ENCODE measurements at places on chromosomes 1 and 21.
A peak's percentile ranks its signal among the peaks of the same experiment; 100 is the strongest.

DNA sequence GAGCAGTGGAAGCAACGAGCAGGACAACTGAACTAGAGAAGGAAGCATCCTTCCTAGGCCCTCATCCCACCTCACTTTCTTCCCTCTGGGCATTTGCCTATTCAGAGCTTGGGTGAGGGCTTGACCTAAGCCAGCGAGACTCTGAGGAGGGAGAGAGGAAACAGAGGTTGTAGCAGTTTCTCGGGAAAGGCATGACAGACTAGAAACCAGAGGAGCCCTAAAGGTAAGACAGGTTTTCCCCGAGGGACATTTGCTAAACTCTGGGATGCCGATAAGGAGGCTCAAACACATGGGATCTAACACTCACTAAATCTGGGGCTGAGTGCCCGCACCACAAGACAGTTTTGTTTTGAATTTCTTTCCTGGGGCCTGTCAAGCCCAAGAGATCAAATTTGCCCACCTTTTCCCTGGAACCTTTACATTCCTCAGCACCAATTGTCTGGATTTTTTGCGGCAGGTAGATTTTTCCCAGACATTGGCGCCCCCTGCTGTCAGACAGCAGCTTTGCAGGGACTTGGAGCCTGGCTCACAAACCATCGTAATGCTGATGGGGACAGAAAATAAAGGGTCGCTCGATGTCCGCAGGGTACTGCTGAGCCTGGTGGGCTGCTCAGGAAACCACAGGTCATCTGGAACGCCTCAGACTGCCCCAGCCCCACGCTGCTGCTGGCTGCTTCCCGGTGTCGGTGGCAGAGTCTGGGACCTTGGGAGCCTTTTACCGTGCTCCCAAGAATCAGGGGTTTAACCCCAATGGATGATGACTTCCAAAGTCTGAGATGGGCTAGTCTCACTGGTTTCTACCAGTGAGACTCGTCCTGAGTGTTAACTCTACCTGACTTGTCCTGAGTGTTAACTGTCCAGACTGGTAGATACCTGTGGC, 23.4 kb upstream of the TSPAN2 start:
- DNase-seq, result peak; percentile 17

DNA sequence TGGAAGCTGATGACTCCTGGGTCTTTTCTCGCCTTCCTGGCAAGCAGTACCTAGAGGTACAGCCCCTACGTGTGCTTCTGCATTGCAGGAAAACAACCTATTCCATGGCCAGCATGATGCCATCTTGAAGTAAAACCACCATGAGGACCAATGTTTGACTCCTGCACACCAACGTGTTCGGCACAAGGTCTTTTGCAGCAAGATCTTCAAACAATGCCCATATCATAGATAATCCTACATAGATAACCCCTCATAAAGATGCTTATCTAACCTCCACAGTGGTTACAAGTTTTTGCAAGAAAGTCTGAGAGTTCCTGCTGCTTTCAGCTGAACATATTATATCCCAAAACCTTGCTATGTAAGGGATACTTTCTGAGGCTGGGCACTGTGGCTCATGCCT, 141.1 kb upstream of the MAP1LC3C start:
- no peak for DNase-seq

GRCh38 chr1:104989012-104989411, 1239.3 kb downstream of the AMY1C start:
- DNase-seq, result no peak

DNA sequence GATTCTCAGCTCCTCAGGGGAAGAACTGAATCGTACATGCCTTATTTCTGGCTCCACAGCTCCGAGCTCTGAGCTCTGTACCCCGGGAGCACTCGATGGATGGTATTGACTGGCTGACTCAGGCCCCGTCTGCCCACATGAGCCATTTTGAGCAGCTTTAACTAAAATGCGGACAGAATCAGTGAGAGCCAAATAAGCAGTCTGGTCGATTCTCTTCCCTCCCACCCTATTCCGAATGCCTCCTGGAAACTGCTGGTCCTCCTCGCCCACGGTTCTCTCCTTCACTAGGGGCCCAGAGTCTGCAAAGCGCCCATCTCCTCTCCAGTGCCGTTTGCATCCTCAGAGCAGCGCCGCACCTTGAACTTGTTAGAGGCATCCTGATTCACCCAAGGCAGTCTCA, 125.9 kb upstream of the IRF2BP2 start:
- no peak for DNase-seq

DNA sequence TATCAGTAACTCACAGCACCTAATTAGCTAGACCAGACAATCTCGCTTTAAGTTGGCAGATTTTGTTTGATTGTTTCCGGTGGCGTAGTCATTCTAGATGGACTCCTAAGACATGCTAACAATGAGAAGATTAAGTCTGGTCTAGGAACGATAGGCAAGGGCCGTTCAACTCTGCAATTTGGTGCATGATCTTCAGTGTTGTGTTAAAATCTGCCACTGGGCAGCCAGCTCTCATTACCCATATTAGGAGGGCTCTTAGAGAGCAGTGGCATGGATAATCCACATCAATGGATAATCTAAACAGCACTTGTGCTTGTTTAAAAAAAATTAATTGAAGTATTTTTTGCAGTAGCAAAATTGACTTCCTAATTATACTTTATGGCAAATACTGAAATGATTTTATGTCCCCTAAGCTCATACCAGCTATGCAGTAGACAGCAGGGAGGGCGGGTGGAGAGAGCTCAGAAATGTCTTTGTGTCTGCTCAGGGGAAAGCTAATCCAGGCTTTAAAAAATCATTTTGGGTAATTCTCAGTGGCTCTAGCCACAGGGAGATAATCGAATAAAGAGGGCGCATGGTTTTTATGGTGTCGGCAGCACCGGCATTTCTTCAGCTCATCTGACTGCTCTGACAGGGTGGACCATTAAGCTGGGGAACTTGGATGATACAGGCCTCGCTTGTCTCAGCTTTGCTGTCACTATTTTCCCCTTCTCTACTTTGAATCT, 48.5 kb upstream of the IKBKE start:
- no peak for DNase-seq

DNA sequence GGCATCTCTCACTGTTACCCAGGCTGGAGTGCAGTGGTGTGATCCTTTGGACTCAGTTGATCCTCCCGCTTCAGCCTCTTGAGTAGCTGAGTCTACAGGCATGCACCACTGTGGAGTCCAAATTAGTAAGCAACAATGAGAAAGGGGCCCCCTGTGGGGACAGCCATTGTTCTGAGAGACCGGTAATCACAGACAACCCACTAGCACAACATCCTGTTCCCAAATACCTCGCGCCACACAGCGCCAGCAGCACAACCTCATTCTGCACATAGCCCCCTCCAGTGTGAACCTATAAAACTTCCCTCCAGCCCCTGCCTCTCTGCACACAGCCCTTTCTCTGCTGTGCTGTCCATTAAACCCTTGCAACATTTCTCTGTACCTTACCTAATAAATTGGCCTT, 226.4 kb downstream of the DYRK1A start:
- no peak for DNase-seq

GRCh38 chr21:42556960-42557359, 43.3 kb downstream of the SLC37A1 start:
- DNase-seq, result no peak

- DNase-seq, result no peak
These were observed 57.6 kb upstream of the RC3H1 start for GRCh38 chr1:174079796-174080195.

DNA sequence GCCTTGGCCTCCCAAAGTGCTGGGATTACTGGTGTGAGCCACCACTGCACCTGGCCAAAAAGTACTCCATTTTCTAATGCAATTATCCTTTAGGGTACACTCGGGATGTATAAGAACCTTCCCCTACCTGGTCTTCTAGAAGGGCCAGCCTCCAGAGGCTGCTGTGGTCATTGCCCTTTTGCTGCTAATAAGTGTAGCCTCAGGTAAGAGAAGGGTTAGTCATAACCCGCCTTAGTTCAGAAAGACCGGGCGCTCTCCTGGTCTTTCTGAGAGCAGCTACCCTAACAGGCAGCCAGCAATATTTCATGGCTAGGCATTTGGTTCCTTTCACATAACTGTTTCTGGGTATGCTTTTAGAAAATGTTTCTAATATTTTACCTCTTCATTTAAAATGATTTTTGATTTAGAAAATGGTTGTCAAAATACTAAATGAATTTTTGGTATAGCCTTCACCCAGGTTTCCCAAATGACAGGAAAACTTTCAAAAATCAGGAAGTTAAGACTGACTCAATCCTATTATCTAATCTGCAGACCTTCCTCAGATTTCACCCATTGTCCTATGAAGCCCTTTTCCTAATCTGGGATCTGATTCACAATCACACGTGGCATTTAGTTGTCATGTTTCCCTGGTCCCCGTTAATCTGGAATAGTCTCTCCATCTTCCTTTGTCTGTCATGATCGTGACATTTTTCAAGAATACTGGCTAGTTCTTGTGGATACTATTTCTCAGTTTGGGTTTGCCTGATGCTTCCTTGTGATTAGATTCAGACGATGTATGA, 479.0 kb downstream of the SIPA1L2 start:
- no peak for DNase-seq

DNA sequence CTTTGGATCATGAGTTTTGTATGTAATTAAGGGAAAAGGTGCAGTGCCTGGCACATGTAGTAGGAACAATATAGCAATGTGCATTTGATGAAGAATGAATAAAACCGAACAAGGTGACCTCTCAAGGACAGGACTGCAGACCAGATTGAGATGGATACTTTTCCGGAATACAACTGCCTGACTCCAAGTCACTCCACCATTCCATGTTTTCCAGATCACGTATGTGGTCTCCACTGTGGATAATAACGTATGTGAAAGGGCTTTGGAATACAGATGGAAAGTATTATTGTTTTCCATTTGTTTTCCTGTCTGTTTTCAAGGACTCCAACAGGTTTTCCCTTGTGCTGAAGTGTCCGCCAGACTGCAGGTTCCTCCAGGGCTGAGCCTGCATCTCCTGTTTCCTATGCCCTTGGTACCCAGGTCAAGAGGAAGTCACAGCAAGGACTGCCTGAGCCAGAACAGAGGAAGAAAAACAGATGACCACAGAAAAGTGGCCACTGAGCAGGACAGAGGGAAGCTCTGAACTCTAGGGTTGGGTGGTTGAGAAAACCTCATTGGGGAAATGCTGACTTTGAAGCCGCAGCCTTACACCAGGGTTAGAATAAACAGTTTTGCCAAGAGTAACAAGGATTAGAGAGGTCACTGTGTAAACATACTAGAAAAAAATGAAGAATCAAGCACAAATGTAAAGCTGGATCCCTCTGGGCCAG, 4.0 kb downstream of the CFAP45 start:
- no peak for DNase-seq

DNA sequence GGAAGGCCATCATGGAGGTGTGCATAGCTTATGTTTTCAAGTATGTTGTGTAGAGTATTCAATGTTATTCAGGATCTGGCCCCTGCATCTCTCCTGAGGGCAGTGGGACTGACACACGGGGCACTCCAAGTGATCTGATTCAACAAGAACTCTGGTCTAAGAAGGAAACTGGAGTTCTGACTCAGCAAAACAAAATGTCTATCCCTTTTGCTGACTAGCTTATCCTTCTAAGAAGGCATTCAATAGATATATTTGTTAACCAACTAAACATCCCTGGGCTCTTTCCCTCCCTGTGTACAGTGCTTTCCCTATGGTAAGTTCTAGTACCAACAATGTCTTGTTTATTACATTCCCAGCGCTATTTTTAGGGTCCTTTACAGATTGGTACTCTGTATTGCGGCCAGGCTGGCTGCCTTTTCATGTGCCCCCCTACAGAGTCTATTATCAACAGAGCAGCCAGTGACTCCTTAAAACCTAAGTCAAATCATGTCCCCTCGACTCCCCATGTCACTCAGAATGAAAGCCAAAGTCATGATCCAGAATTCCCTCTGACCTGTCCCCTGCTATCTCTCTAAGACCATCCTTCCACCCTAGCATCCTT, 304.9 kb downstream of the KCNH1 start:
- DNase-seq, result no peak

GRCh38 chr1:55716151-55716550, 501.0 kb upstream of the USP24 start:
- no peak for DNase-seq

- no peak for DNase-seq
These were observed 30.0 kb downstream of the ZNHIT6 start for GRCh38 chr1:85678193-85678592.

DNA sequence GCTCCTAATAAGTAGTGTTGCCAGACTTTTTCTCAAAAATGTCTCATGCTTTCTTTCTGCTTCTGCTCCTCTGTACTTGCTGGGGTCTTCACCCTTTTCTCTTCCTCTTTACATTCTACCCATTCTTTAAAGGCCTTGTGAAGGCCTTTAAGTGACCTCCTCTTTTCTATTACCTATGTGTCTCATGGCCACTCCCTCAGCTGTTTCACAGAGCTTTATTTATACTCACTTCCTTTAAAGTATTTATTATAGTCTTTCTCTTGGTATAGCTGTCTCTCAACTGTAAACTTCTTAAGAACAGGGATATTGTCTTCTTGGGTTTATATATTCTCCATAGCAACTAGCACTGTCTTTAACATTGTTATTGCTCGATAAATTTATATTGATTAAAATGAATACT, 792 bp downstream of the GOLPH3L start:
- no peak for DNase-seq

DNA sequence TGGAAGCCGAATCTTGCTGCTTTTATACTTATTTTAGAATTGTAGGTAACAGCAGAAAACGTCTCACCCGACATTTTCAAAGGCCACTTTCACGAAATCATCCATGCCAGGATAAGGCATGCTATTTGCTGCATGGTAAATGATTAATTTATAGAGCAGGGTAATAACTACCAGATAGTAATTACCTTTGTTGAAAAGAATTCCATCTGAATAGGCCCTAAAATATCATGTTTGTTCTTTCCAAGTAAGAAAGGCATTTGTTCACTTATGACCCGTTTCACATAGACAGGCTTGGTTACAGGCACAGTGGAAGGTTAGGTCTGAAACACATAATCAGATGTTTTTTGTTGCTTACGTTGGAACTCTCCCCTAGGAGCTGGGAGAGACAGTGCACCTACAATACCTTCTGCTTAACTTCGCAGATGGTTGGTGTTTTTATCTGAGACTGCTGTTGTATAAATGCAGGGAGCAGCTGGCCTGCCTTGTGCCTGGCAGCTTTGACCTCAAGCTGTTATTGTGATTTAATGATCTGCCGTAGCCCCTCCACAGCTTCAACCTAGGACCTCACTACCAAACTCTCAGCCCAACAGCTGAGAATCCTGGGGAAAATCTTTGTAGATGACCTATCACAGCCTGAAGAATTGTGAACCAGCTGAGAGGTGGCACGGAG, 1.6 kb downstream of the SLC44A3 start:
- no peak for DNase-seq

DNA sequence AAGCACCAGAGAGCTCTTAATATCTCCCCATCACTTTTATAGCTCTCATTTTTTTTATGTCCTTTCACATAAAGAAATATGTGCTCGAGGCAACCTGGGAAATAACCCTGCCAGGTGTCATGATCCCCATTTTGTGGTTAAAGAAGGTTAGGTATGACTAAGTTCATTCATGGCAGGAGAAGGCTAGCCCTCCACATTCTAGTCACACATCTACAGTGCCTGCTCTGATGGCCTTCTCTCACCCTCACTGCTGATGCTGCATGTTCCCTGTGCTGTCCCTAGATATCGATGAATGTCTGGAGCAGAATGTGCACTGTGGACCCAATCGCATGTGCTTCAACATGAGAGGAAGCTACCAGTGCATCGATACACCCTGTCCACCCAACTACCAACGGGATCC, 187.5 kb downstream of the TPR start:
- no peak for DNase-seq
